ENCODE measurements at places on chromosomes 3 and 15.

GRCh38 chr3:126873416-126873815 lies 109.5 kb upstream of the PLXNA1 start:
- no peak for DNase-seq

DNA sequence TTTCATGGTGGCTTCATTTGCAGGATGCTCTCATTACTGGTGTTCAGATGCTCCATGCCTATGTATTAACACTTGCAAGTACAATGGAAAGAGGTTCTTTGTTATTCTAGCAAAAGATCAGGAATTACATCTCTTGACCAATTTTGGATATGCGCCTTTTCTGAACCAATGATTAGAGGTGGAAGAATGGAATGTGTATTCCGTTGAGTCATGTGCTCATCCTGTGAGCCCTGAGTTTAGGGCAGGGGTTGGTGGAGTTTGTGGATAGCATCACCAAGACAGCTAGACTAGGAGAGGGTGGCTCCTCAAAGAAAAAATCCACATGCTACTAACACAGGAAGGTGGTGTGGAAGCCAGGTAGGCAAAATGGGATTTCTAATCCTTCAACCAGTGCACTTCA lies 80.7 kb upstream of the SLC25A26 start:
- no peak for DNase-seq

DNA sequence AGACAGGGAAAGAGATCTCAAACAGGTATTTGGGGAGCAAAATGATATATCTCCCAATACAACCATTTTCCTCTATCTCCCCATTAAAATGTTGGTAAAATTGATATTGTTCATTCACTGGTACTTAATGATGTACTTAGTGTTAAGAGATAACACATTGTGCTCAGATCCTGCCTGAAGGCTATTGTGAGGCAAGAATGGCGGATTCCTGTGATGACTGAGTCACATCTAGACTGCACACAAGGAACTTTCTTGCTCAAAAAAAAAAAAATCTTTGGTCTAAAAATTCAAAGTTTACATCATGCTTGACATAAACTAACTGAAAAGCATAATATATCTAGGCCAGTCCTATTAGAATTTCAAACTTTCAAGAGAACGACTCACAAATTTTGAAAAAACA lies 171.1 kb upstream of the TTC14 start:
- DNase-seq: no peak

DNA sequence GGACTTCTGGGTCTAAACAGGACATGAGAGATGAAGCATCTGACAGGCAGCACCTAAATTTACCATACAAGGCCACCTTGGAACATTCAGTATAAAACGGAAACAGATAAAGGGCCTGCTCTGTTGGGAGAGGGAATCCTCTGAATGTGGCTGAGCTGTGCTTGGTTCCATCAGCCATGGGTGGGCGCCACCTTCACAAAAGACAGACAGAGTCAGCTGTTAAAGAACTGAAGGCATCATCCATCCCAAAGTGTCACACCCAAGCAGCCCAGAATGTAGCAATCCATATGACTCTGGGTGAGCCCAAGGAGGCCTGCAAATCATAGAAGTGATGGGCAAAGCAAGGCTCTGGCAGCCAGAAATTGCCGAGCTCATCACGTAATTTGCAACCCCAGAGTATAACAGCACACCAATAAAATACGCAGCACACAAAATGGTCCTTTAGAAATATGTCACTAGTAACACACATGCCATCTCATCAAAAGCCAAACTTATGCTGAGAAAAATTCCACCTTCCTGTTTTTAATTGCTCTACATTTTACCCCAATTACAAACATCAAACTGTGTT lies 24.8 kb upstream of the RBP1 start:
- no peak for DNase-seq

GRCh38 chr15:41961595-41962202 lies 10.7 kb downstream of the EHD4 start:
- DNase-seq: no peak

DNA sequence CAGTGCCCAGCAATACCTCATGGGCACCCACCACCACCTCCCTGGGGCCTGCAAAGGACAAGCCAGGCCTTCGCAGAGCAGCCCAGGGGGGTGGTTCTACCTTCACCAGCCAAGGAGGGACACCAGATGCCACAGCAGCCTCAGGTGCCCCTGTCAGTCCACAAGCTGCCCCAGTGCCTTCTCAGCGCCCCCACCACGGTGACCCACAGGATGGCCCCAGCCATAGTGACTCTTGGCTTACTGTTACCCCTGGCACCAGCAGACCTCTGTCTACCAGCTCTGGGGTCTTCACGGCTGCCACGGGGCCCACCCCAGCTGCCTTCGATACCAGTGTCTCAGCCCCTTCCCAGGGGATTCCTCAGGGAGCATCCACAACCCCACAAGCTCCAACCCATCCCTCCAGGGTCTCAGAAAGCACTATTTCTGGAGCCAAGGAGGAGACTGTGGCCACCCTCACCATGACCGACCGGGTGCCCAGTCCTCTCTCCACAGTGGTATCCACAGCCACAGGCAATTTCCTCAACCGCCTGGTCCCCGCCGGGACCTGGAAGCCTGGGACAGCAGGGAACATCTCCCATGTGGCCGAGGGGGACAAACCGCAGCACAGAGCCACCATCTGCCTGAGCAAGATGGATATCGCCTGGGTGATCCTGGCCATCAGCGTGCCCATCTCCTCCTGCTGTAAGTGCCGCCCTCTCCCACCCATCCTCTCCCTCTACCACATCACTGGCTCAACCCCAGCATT lies 19.2 kb upstream of the BFSP2 start:
- no peak for DNase-seq

DNA sequence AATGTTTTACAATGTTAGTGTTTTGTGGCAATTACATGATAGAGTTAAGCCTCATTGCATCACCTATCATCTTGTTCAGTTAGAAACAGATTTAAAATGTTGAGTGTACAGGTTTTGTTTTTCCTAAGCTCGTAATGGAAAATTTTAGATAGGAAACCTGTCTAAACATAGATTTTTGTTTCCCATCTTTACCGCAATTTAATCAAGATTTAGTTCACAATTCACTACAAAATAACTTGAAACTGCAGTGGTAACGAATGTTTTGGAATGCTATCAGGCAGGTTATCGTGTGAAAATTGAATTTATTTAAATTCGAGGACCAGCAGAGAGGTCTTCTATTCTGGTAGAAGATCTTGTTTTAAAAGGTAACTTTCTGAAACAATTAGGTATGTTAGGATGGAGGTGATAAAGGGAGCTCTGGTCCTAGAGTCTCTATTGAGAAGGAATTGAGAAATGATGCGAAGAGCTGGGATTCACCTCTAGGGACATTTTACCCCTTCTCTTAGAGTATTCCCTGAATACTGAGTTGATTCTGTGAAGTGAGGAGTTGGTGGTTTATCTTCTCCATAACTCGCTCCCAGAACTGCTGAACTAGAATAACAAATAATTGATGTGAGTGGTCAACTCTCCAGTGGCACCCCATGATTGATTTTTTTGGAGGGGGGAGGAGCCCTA lies 1.4 kb downstream of the DOCK3 start:
- DNase-seq: peak; percentile 15

DNA sequence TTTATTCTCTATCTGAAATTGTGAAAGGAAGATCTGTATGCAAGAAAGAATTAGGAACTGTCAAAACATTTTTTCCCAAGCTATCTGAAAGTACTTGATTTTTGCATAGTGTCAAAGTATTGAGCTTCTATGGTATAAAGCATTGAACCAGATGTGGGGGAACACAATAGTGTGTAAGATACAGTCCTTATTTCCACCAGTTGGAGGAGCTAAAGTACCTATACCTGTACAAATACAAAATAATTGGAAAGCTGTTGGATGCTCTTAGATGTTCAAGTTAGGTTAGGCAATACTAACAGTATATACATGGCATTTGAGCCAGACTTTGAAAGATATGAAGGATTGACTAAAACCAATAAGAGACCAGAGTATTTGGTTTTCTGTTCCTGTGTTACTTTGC lies 148.4 kb downstream of the B3GALNT1 start:
- no peak for DNase-seq

DNA sequence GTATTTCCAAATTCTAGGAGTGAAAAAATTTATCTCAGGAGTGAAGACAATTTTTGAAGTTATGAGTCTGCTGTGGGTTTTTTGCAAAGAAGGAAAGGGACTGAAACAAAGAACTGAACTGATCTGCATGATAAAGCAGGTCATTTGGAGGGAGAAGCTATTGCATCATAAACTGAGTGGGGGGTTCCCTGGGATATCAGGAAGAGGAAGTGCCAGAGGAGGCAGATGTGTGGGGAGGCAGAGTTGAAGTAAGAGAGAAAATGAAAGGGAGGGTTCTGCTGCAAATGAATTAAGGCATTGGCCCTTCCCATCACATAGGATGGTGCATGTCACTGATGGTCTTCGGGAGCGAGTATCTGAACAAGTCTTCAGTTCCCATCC lies 379.2 kb downstream of the VPS13C start:
- DNase-seq: no peak

DNA sequence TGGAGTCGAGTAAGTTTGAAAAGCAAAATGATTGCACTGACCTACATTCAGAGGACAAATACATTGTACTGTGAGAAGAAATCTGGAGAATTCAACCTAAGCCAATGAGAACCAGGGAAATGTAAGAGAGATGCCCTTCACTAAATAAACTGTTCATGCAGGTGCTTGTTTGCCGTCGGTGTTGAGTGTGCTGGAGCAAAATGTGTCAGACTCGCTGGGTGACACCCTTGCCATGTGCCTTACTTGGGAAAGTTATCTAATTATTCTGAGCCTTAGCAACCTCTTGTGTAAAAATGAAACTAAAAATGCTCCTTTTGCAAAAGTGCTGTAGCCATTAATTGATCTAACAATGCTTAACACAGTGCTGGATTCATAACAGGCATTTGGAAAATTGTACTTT lies 140.4 kb downstream of the GABRB3 start:
- DNase-seq: peak; percentile 20

- DNase-seq: no peak
Measured at GRCh38 chr3:156816091-156816793, 9.9 kb upstream of the LEKR1 start.

- DNase-seq: no peak
Measured at GRCh38 chr15:67968564-67968963, 85.6 kb upstream of the PIAS1 start.

DNA sequence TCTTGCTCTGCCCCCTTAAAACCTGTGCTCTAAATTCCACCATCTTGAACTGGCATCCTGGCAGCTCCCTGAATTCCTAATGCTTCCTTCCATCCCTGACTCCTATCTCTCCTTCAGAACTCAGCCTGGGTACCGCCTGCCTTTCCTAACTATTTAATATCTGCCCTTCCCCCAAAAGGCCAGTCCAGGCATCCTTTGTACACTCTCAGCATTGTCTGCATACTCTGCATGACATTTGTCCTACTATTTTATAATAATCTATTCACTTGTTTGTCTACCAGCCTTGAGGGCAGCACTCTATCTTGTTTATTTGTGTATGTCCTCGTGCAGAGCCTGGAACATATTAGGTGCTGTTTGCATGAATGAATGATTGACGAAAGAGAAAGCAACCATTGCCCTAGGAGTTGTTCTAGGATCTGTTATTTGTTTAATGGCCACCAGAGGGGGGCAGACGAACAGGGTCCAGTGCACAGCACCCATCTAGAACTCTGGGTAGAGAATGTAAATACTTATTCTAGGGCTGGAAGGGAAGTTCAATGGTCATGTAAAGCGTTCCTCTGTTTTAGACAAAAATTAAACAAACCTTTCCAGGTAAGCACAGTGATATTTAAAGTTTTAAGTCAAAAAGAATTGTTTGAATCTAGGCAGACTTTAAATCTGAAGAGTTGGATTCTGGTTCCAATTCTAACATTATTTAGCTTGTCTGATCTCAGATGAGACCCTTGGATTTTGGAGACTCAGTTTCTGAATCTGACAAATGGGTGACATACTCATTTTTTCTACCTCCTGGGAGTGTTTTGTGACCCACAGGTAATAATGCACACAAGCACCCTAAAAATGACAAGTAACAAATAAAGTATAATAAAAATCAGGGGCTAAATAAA lies 125.8 kb upstream of the GALNT15 start:
- peak; percentile 25 for DNase-seq

GRCh38 chr3:194861375-194861774 lies 175.7 kb downstream of the FAM43A start:
- no peak for DNase-seq
